Thoracic aorta (tissue), 2 donors: ENCODE measurements at places on chromosomes 4 and X.

GRCh38 chr4:102503301-102503746, 2.2 kb downstream of the NFKB1 start:
- DNase-seq: no peak
- H3K4me1 ChIP-seq: peaks cover 38% of the 10 kb centered on the region
- no peak overlapping the region for H3K27ac ChIP-seq
- H3K27me3 ChIP-seq: no peaks in the 10 kb centered on the region
- peak overlapping the region; percentile 89 for H3K4me3 ChIP-seq

GRCh38 chr4:158962393-158962792, 140.5 kb upstream of the RAPGEF2 start:
- no peaks in the 10 kb centered on the region for H3K4me1 ChIP-seq
- no peaks in the 10 kb centered on the region for H3K36me3 ChIP-seq
- no peaks in the 10 kb centered on the region for H3K27me3 ChIP-seq
- no peak for DNase-seq
- no peak overlapping the region for H3K4me3 ChIP-seq
- H3K27ac ChIP-seq: no peak overlapping the region

DNA sequence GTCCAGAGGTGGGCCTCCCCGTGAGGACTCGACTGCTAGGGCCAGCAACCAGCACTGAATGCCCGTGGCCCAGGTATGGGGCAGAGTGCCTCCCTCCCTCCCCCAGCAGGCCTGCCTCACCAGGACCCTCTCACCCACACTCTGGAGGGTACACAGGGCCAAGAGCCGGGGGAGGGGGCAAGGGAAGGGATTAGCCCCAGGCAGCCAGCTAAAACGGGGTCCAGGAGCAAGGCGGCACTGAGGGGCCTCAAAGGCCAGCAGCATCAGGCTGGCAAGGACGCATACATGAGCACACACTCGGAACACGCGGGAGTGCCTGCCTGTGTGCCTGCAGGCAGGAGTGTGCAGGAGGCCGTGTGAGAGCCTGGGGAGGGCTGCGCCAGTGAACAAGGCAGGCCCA, 18.3 kb upstream of the DUSP9 start:
- no peak for DNase-seq
- H3K27me3 ChIP-seq: no peaks in the 10 kb centered on the region

- no peak for DNase-seq
- no peaks in the 10 kb centered on the region for H3K27me3 ChIP-seq
- H3K27ac ChIP-seq: no peak overlapping the region
- no peaks in the 10 kb centered on the region for H3K36me3 ChIP-seq
- no peaks in the 10 kb centered on the region for H3K4me1 ChIP-seq
- no peak overlapping the region for H3K4me3 ChIP-seq
Measured at GRCh38 chrX:45070116-45071007, 130.3 kb downstream of the DIPK2B start.

DNA sequence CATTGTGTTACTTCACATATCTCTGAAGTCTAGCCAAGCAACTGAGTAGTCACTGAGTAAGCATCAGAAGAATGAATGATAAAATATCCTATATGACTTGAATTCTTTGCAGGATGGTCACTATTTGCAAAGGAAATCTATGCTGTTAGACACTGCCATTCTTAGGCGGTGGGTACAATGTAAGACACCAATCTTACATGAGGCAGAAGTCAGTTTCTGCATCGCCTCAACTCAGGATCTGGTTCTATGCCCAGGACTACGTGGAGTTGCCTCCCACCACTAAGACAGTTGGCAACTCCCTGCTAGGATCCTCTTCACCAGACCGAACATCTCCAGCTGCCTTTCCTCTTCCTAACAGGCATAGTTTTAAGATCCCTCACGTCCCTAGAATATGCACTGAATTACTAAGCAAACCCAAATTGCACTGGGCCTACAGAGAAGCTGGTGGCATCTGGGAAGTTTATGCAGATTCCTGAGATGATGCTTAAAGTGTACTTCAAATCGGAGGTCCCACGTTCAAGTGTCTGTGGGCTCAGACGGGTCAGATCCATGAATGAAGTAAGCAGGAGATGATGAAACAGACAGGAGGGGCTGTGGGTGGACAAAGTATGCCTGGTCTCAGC, 45.6 kb downstream of the SEL1L3 start:
- no peak overlapping the region for H3K27ac ChIP-seq
- no peak overlapping the region for H3K4me3 ChIP-seq
- no peak for DNase-seq
- H3K4me1 ChIP-seq: no peaks in the 10 kb centered on the region

- H3K27me3 ChIP-seq: no peaks in the 10 kb centered on the region
- no peaks in the 10 kb centered on the region for H3K36me3 ChIP-seq
- no peak for DNase-seq
- no peak overlapping the region for H3K4me3 ChIP-seq
Measured at GRCh38 chrX:115949900-115950822, 220.4 kb upstream of the AGTR2 start.

- DNase-seq: no peak
- no peak overlapping the region for H3K4me3 ChIP-seq
- H3K27me3 ChIP-seq: no peaks in the 10 kb centered on the region
- no peaks in the 10 kb centered on the region for H3K36me3 ChIP-seq
- no peaks in the 10 kb centered on the region for H3K4me1 ChIP-seq
- H3K27ac ChIP-seq: no peak overlapping the region
Measured at GRCh38 chrX:133836561-133836960, 148.8 kb downstream of the GPC3 start.

GRCh38 chr4:159906517-159906916, 803.6 kb downstream of the RAPGEF2 start:
- no peaks in the 10 kb centered on the region for H3K27me3 ChIP-seq
- DNase-seq: no peak
- no peak overlapping the region for H3K27ac ChIP-seq
- H3K4me3 ChIP-seq: no peak overlapping the region
- H3K36me3 ChIP-seq: no peaks in the 10 kb centered on the region
- no peaks in the 10 kb centered on the region for H3K4me1 ChIP-seq

DNA sequence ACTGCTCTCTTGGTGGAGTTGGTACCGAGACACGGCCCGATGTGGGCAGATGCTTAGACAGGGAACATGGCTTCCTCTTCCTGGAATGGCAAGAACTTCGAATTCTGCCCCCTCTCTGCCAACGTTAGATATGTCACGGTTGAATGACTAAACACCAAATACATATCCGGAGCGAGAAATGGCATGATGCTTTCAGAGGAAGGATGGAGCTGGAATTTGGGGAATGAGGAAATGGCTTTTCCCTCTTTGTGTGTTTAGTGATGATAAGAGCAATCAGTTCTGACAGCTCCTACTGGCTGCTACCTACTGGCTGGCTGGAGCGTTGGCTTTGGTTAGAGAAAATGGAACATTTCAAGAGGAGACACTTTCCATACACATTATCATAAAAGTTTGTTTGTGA, 140.0 kb downstream of the DHRSX start:
- no peaks in the 10 kb centered on the region for H3K27me3 ChIP-seq
- no peak overlapping the region for H3K4me3 ChIP-seq
- DNase-seq: no peak

DNA sequence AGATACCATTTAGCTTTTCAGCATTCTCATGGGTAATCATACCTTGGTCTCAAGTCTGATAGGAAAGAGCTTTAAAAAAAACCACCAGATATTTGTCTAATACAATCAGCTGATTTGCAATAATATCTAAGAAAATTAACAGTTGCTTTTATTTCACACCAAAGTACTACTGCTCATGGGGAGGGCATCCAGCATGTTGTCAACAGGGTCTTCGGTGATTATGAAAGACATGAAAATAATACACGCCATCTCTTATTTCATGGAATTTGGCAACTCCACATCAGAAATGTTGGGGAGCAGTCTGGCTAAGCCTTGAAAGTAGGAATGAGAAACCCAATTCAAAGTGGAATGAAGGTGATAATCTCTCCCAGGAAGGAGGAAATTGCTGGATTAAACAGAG, 3.0 kb downstream of the ASB5 start:
- H3K27ac ChIP-seq: no peak overlapping the region
- no peak overlapping the region for H3K4me3 ChIP-seq

- no peaks in the 10 kb centered on the region for H3K27me3 ChIP-seq
- H3K36me3 ChIP-seq: no peaks in the 10 kb centered on the region
- no peak for DNase-seq
- H3K27ac ChIP-seq: no peak overlapping the region
- H3K4me1 ChIP-seq: no peaks in the 10 kb centered on the region
Measured at GRCh38 chrX:78944351-78944750, 840 bp upstream of the P2RY10 start.

- peaks cover 9% of the 10 kb centered on the region for H3K4me1 ChIP-seq
- H3K36me3 ChIP-seq: no peaks in the 10 kb centered on the region
- H3K27me3 ChIP-seq: no peaks in the 10 kb centered on the region
- DNase-seq: no peak
Measured at GRCh38 chr4:41384992-41385391, 128.3 kb downstream of the UCHL1 start.

GRCh38 chrX:130395341-130395740, 6.4 kb upstream of the RBMX2 start:
- no peaks in the 10 kb centered on the region for H3K36me3 ChIP-seq
- no peaks in the 10 kb centered on the region for H3K27me3 ChIP-seq
- H3K4me3 ChIP-seq: no peak overlapping the region
- no peaks in the 10 kb centered on the region for H3K4me1 ChIP-seq

DNA sequence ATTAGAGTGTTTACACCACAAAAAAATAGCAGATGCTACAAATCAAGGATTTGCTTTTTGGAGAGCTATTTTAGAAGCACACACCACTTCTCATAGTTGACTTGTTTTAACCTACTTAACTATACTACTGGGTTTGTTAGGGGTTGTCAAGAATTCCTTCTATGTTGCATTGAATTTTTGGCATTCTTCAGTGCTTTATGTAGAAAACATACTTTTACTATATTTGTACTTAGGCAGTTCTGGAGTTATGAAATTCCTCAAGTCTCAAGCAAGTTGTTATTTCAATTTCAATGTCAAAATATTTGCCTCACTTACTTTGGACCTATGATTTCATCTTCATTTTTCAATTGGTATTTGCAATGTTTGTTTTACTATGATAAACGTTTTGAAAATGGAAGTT, 449.6 kb downstream of the GLUD2 start:
- no peaks in the 10 kb centered on the region for H3K4me1 ChIP-seq
- no peaks in the 10 kb centered on the region for H3K27me3 ChIP-seq
- no peak for DNase-seq
- H3K36me3 ChIP-seq: no peaks in the 10 kb centered on the region
- no peak overlapping the region for H3K27ac ChIP-seq

DNA sequence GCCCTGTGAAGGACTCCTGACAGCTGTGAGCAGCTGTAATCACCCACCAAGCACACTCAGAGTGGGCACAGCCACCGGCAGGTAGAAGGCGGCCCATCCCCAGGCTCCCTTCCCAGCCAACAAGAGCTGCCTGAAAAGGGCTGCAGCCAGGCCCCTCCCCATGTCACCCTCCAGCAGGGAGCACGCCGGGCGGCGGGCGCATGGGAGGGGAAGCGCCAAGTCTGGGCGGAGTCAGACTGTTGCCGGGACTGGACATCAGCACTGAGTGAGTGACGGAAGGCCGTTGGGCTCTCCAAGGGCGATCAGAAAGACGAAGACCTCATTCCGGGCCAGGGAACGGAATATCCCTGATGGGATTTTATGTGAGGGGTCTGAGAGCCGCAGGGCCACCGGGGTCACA, 82.1 kb downstream of the PPP2R2C start:
- no peaks in the 10 kb centered on the region for H3K27me3 ChIP-seq
- H3K4me1 ChIP-seq: no peaks in the 10 kb centered on the region

DNA sequence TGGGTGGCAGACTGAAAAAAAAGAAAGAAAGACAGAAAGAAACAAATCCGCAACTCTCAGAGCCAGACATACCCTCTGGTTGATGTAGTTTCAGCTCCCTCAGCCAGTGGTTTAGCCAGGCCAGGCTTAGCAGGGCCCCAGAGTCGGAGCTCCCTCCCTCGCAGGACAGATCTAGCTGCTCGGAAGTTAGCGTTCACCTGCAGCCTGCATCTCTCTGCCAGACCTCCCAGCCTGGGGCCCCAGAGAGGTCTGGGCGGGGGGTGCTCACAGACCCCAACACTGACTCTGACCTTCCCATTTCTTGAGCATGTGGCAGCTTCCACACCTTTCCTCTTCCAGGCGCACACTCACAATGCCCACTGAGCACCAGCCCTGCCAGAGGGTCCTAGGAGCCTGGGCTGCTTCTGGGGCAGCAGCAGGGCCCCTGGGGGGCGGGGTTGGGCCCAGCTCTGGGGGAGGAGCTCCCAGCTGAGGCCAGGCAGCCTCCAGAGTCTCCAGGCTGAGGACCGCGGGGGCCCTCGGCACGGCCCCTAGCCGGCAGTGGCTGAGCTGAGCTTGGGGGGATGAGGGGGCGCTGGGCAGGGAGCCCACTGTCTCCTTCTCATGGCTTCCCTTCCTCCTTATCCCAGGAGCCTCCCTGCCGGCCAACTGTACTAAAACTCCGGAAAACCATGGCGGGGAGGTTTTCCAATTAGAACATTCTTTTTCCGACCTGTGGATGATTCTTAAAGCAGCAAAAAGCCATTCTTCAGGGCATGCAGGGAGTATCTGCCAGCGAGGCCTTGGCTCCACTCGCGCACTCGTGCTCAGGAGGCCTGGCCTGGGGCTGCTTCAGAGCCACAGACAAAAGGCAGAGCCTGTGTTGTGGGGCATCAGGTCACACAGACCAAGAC, 4.6 kb upstream of the ZNF185 start:
- no peaks in the 10 kb centered on the region for H3K36me3 ChIP-seq
- DNase-seq: no peak
- H3K4me1 ChIP-seq: no peaks in the 10 kb centered on the region
- H3K27me3 ChIP-seq: no peaks in the 10 kb centered on the region
- no peak overlapping the region for H3K27ac ChIP-seq

- H3K27me3 ChIP-seq: no peaks in the 10 kb centered on the region
- no peaks in the 10 kb centered on the region for H3K36me3 ChIP-seq
- peaks cover 6% of the 10 kb centered on the region for H3K4me1 ChIP-seq
- no peak overlapping the region for H3K27ac ChIP-seq
- no peak for DNase-seq
- no peak overlapping the region for H3K4me3 ChIP-seq
Measured at GRCh38 chrX:13195340-13195739, 124.5 kb downstream of the ATXN3L start.

DNA sequence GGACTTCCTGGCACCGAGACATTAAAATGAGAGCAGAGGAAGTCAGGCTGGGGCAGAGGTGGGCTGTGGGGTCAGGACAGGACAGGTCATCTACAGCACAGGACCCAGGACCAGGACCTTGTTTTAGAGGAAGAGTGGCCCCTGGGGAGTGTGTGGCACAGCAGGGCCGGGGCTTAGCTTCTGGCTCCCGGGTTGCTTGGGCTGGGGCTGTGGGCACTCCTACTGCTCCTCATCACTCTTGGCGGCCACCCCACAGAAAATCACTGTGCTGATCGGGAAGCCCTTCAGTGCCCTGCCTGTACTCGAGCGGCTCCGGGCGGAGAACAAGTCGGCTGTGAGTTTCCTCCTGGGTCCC, 8.1 kb upstream of the ATP6AP1 start:
- H3K36me3 ChIP-seq: no peaks in the 10 kb centered on the region
- no peaks in the 10 kb centered on the region for H3K27me3 ChIP-seq
- no peak overlapping the region for H3K27ac ChIP-seq
- DNase-seq: no peak
- H3K4me1 ChIP-seq: no peaks in the 10 kb centered on the region

- H3K4me3 ChIP-seq: no peak overlapping the region
- no peak overlapping the region for H3K27ac ChIP-seq
- no peak for DNase-seq
Measured at GRCh38 chr4:38679921-38680320, 15.9 kb downstream of the KLF3 start.
